Glomerular endothelial cell (primary cell): ENCODE measurements at places on chromosomes 16 and 17. TPM values are rescaled to one million over a fixed set of nuclear protein-coding genes. Genes with fewer than 3 reads are reported as not detected.

Gene XAF1
- total RNA-seq: 19.4 and 82.8 TPM in 2 replicates

Gene NOD2
- 0.23 and 0.29 TPM in 2 replicates for total RNA-seq

Gene CDH8
- total RNA-seq: 0.24 and 1.5 TPM in 2 replicates

Gene PIGS
- 101 and 112 TPM in 2 replicates for total RNA-seq

Gene ADCY9
- total RNA-seq: 13.6 and 18.3 TPM in 2 replicates

Gene ZNF423
- 1.8 and 3.4 TPM in 2 replicates for total RNA-seq

Gene CSH2
- total RNA-seq: not detected in 2 replicates

Gene KRT9
- total RNA-seq: not detected in 2 replicates

Gene SOST
- not detected in 2 replicates for total RNA-seq

Gene FGF11
- total RNA-seq: 0.44 and 0.88 TPM in 2 replicates

Gene SLC16A13
- total RNA-seq: 6.6 and 7.9 TPM in 2 replicates

Gene MMP28
- 0.29 and 3.4 TPM in 2 replicates for total RNA-seq

Gene HAP1
- 0.99 TPM in 1 of 2 replicates, not detected in the other for total RNA-seq

Gene C16orf82
- not detected in 2 replicates for total RNA-seq

Gene POLG2
- 2.7 and 6.0 TPM in 2 replicates for total RNA-seq

Gene TP53TG3D
- not detected in 2 replicates for total RNA-seq

Gene TEX19
- total RNA-seq: not detected in 2 replicates

Gene ADAM11
- total RNA-seq: 0.23 and 2.5 TPM in 2 replicates

Gene MPP2
- 1.2 and 1.9 TPM in 2 replicates for total RNA-seq

Gene PRAC2
- total RNA-seq: not detected in 2 replicates

Gene CYGB
- 7.0 TPM in 2 replicates for total RNA-seq

Gene NR1D1
- 1.8 and 5.1 TPM in 2 replicates for total RNA-seq

Gene MFAP4
- total RNA-seq: not detected in 2 replicates

Gene IL4R
- 117 and 165 TPM in 2 replicates for total RNA-seq

Gene CCL23
- not detected in 2 replicates for total RNA-seq

Gene KRTAP9-4
- total RNA-seq: not detected in 2 replicates

Gene CACNB1
- total RNA-seq: 4.4 and 6.6 TPM in 2 replicates

Gene CES3
- total RNA-seq: 0.06 TPM in 1 of 2 replicates, not detected in the other
